ENCODE measurements at places on chromosomes 2 and 18. TPM values are rescaled to one million over a fixed set of nuclear protein-coding genes. Genes with fewer than 3 reads are reported as not detected.

The MOCOS gene
- 6.2 TPM for total RNA-seq

The PTRHD1 gene
- 58.1 TPM for total RNA-seq

The ZBTB7C gene
- total RNA-seq = 15.1 TPM

The DPP4 gene
- 19.0 TPM for total RNA-seq

The GKN2 gene
- total RNA-seq = not detected

The ZBTB14 gene
- total RNA-seq = 6.5 TPM

The NCKAP5 gene
- 0.03 TPM for total RNA-seq

The SLC9A2 gene
- 0.83 TPM for total RNA-seq

The COLEC12 gene
- not detected for total RNA-seq

The PARD6G gene
- 0.20 TPM for total RNA-seq

The ANKRD23 gene
- 3.5 TPM for total RNA-seq

The TP53I3 gene
- total RNA-seq = 28.7 TPM

The RAB31 gene
- total RNA-seq = 1.7 TPM

The SULT1C4 gene
- not detected for total RNA-seq

The PLCL1 gene
- total RNA-seq = 0.13 TPM

All from HT-29 (cell line).